ENCODE measurements at places on chromosomes 3 and 15.

- DNase-seq = no peak
Measured at GRCh38 chr3:60126511-60127304, 1076.9 kb upstream of the CFAP20DC start.

GRCh38 chr3:126934031-126934531 lies 48.8 kb upstream of the PLXNA1 start:
- no peak for DNase-seq

- DNase-seq = no peak
Measured at GRCh38 chr15:38684440-38685010, 119.9 kb upstream of the RASGRP1 start.

DNA sequence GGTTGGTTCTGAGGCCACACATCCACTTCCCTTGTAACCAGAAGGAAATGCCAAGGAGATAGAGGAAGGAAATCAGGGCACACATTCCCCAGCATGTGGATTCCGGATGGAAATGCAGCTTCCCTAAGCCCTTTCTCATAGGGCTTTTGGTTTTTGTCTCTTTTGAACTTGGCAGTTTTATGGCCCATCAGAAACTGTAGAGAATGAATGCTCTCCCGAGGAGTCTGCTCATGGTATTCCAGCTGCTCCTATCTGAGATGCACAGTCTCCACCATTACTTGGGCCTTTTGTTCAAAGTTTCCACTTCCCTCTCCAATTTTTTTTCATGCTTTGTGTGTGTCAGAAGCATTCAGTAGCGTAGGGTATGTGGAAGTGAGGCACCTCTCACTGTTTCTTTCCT lies 21.2 kb downstream of the XYLB start:
- DNase-seq = no peak

DNA sequence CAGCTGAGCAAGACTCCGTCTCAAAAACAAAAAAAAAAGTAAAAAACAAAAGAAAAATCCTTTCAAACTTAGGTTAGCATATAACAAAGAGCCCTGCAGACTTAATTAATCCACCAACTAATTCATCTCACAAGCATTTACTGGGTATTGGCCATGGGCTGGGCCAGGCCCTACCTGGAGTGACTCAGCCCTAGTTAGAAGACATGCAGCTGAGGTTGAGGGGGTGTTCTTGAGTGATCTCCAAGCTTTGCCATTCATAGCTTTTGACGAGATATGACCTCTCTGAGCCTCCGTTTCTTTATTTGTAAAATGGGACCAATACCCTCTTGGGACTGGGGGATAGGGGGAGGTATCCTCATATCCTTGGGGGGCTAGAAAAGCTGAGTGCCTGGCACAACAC lies 7.8 kb downstream of the FBXL22 start:
- DNase-seq = no peak

- DNase-seq = no peak
Measured at GRCh38 chr3:43865351-43865750, 174.6 kb downstream of the ABHD5 start.

- no peak for DNase-seq
Measured at GRCh38 chr3:125594581-125595011, 701 bp downstream of the OSBPL11 start.

GRCh38 chr3:4467522-4467867 lies 426 bp upstream of the SUMF1 start:
- DNase-seq = no peak

- DNase-seq = no peak
Measured at GRCh38 chr3:62818347-62818746, 56.9 kb downstream of the CADPS start.

- DNase-seq = no peak
Measured at GRCh38 chr3:156680243-156680914, 6.0 kb downstream of the TIPARP start.

DNA sequence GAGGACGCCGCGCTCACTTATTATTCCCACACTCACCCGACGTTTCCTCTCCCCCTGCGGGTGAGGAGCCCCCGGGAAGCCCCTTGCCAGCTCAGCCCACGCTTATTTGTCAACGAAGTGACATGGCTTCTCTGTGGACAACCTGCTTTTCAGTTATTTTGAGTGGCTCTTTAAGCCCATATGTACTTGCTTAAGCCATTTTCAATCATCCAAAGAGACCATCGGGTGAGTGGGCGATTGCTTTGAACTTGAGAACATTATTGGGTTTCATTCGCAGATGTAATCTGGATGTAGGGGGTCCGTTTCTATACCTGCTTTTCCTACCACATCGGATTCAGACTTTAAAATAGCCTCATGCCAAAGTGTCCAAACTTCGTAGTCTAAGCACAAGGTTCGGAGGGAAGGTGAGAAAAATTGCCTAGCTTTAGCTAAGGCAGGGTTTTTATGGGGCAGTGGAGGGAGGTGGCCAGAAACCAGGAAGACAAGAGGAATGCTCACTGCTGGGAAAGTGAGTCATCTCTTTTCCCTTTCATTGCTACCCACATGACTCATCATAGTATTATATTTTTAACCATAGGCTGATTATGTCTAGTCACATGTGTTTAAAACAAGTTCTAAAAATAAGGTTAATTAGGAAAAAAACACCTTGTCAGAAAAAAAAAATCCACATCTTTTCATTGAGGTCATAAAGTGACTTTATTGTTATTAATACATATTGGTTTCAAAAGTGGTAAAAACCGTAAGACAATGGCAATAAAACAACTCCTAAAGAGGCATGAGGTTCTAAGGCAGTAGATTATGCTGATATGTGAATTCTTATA lies 773.1 kb upstream of the NR2F2 start:
- DNase-seq = no peak

GRCh38 chr3:67522081-67522480 lies 132.3 kb downstream of the SUCLG2 start:
- DNase-seq = no peak

DNA sequence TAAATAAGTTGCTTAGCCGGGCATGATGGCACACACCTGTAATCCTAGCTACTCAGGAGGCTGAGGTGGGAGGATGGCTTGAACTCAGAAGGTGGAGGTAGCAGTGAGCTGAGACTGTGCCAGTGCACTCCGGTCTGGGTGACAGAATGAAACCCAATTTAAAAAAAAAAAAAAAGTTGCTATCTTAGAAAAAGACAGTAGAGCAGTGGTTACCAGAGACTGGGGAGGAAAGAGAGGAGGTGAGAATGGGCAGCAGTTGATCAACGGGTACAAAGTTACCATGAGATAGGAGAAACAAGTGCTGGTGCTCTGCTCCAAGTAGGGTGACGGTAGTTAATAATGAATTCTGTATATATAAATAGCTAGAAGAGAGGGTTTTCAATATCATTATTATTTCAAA lies 821 bp upstream of the CCR2 start:
- no peak for DNase-seq

GRCh38 chr3:126533506-126533905 lies 9.6 kb downstream of the CHST13 start:
- DNase-seq = no peak

GRCh38 chr15:44722011-44722410 lies 10.7 kb downstream of the B2M start:
- no peak for DNase-seq

- DNase-seq = no peak
Measured at GRCh38 chr3:100099621-100100020, 14.7 kb downstream of the FILIP1L start.

GRCh38 chr15:78140292-78140691 lies 8.9 kb upstream of the IDH3A start:
- no peak for DNase-seq

GRCh38 chr3:159787794-159788205 lies 200.8 kb upstream of the IL12A start:
- DNase-seq = no peak

DNA sequence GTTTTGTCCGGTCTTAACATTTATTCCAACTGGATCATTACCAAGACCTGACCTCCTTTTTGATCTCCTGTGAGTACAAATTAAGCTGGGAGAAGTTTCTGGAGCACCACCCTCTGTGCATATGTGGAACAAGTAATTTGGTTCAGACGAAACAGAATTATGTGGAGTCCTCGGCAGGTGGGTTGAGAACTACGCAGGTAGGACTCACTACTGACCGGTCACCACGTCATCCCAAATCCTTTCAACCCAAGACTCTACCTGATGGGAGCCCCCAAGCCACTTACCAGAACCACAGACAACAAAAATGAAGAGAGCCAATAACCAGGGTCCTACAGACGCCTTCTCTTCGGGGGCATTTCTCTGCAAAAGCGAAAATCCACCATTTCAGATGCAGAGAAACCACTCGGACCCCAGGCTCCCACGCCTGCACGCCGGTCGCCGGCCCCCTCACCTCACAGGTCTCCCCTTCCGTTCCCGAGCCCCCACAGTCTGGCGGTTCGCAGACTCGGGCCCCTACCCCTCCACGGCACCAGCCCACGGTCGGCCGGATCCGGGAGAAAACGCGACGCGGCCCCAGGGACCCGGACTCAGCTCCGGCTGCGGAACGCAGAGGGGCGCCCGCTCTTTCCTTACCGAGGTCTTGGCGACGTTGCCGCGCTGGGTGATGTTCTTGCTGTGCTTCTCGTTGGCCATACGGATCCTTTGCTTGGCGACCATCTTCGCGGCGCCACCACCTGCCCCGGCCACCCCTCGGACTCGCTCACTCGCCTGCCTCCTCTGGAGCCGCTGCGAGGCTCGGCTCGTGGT lies 674 bp downstream of the SERP1 start:
- peak; percentile 12 for DNase-seq

- no peak for DNase-seq
Measured at GRCh38 chr3:25427563-25427941, 511 bp upstream of the RARB start.

DNA sequence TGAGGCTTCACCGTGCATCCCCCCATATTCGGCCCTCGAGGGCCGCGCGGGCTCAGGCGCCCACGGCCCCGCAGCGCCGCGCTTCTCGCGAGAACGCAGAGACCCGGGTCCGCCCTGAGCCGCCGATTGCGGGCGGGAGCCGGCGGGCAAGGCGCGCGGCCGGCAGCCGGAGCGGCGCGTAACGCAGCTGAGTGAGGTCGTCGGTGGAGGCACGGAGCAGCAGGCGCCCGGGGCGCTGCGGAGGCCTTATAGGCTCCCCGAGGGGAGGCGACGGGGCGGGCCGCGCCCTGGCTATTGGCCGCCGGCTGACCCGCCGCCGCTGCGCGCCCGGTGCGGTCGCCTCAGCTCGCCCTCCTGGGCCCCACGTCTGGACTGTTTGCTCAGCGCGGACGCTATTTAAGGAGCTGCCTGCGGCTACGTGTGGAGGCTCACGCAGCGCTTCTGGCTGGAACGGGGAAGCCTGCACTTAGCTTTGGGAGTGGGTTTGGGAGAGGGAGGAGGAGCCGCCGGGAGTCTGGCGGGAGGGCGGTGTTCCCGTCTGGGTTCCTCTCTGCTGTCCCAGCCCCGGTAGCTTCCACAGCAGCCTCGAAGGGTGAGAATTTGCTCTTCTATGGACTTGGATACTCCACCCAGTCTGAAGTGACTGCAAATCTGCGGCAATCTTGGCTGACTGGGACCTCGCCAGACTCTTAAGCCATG lies at the start of gene PLOD2:
Gene PLOD2, minus strand, starts transcription at position 221 of the 699 bp plus-strand sequence. Its CDS starts 195 bp downstream, at position 26.
- no peak for DNase-seq

DNA sequence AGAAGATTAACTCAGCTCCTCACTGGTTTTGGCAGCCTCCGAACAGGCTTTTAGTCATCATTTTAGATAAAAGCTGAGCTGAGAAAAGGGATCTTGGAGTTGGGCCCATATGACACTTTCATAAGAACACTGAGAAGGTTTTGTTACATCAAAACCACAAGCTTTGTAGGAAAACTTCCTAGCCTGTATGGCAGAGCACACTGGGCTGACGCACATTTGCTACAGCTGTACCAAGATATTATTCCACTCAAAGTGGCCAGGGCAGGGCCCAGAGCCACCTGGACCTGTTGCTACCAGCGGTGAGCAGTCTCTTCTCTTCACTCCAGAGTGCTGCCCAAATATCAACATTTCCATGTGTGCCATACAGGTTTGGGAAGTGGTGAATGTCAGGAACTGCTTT lies 160.5 kb upstream of the CCDC54 start:
- no peak for DNase-seq

- DNase-seq = no peak
Measured at GRCh38 chr3:16448639-16449070, 64.8 kb downstream of the RFTN1 start.

GRCh38 chr15:59595434-59595915 lies 16.1 kb upstream of the GCNT3 start:
- no peak for DNase-seq

DNA sequence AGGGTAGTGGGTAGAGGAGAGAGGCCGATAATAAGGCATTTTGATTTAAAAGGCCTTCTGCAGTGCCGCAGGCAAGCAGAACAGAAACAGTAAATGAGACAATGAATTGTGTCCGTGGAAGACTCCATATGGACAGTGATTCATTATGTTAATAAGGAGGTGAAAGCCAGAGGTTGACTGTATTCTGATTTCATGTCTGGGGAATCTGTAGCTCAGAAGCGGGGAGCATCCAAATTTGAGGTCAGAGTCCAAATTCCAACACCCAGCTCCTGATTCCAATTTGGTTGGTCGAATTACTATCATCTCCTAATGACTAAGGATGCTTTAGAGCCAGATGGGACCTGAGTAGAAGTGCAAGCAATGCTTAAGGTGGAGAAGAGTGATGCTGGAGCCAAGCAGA lies 1.0 kb upstream of the TBC1D21 start:
- no peak for DNase-seq

GRCh38 chr15:59736181-59736580 lies 47.1 kb upstream of the BNIP2 start:
- no peak for DNase-seq

DNA sequence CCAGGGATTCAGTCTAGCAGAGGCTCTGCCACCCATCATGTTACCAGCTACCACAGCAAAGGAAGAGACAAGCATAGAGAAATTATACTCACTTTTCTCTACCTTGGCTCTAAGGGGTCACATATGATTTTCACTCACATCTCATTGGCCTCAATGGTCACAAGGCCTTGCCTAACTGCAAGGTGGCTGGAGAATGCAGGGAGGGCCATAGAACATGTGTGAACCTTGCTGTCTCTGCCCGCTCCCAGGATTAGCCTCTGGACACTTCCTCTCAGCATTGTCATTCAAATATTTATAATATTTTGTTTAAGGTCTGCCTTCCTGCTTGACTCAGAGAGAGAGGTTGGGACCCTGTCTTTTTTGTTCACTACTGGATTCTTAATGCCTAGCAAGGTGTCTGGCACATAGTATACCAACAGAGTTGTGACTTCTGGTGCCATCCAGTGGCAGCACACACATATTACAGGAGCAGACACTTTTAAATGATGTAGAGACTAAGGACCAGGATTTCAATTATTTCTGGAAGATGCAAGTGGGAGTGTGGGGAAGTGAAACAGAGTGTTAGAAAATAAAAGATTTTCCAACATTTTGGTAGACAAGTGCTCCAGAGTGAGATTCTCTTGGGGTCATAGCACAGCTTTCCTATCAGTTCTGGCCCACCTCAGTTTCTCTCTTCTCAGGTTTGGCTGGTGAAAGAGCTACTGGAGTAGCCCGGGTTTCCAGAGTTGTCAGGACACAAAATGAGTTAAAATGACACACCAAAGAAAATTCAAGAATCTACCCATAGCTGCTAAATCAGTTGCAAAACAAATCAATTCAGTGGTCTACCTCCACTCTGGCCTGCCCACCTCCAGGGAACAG lies 119.0 kb upstream of the RASGRP1 start:
- DNase-seq = no peak

- DNase-seq = no peak
Measured at GRCh38 chr3:171317171-171317570, 143.0 kb downstream of the TNIK start.

GRCh38 chr3:94416768-94417167 lies 353.9 kb downstream of the NSUN3 start:
- DNase-seq = no peak

GRCh38 chr3:190970560-190970959 lies 108.1 kb upstream of the GMNC start:
- no peak for DNase-seq

- DNase-seq = no peak
Measured at GRCh38 chr3:42148982-42149432, 57.9 kb downstream of the TRAK1 start.

- DNase-seq = no peak
Measured at GRCh38 chr15:28923726-28924280, 38.0 kb downstream of the APBA2 start.
